Stimulated activated CD8-positive, alpha-beta memory T cell treated with anti-CD3 and anti-CD28 coated beads, Interleukin-7, amount 100 ng/mL, for 1 hour (primary cell): ENCODE measurements at places on chromosomes 4 and X.

GRCh38 chr4:53459548-53459947 lies 82.1 kb downstream of the FIP1L1 start:
- DNase-seq, result no peak

DNA sequence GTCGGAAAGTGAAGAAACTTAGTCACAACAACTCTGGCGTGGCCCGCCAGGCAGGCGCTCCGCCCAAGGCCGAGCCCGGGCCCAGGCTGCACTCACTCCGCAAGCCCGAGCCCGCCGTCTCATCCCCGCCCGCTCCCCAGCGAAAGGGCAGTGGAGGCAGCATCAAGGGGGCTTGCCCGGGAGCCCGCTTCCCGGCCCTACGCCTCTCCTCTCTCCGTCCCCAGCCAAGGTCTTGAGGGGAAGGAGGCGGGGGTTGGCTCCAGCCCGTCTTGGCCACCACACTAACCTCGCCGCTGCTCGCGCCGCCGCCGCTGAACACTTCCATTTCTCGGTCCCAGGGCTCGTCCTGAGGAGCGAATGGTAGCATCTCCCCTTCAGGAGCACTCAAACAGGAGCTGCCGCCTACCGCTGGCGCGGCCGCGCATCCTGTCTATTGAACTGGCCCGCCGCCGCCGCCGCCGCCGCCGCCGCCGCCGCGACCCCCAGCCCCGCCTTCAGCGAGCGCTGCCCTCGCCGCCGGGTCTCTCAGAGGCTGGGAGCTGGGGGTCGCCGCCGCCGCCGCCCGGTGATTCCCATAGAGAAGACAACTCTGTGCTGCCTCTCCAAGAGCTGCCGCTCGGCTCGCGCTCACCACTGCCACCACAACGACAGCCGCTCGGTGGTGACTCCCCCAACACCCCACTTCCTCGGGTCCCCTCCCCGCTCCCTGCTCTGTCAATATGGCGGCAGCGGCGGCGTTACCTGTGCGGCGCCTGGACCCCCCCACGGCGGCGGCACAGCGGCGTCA lies at the start of gene RPS6KA6:
RPS6KA6 (minus strand) TSS at position 667 of the 787 bp plus-strand sequence; CDS start at position 367, 300 bp downstream.
- no peak for DNase-seq

DNA sequence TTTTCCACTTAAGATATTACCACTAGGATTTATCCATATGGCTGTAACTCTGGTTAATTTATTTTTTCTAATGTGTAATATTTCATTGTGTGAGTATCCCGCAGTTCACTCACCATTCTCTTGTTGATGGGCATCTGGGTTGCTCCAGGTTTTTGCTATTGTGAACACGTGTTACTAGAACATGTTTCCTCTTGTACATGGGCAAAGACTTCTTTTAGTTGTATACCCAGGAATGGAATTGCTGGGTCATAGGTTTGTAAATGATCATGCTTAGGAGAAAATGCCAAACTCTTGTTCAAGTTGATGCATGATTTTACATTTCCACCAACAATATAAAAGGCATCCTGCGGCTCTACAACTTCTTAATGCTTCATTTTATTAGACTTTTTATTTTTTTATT lies 26.8 kb downstream of the SYNPO2 start:
- no peak for DNase-seq

GRCh38 chr4:176054942-176055341 lies 10.7 kb upstream of the WDR17 start:
- no peak for DNase-seq

- DNase-seq, result no peak
Measured at GRCh38 chr4:168844353-168845049, 165.6 kb downstream of the CBR4 start.

GRCh38 chrX:11064851-11065600 lies 46.1 kb upstream of the HCCS start:
- no peak for DNase-seq

DNA sequence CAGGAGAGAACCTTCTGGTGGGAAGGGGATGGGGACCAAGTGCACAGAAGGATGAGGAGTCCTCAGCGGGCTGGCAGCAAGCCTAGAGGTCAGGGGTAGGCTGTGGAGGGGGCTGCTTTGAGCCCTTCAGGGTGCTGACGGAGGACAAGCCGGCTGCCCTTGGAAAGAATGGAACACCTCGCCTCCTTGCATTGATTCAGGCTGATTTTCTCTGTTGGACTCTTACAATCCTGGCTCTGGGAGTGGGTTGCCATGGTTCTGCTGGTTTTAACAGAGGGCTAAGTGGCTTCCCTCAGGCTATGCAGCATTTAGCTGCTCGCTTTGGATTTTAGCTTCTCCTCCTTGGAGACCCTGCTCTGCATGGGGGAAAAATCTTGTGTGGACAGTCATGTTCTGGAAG lies 49.4 kb upstream of the CHRNA9 start:
- DNase-seq, result no peak

DNA sequence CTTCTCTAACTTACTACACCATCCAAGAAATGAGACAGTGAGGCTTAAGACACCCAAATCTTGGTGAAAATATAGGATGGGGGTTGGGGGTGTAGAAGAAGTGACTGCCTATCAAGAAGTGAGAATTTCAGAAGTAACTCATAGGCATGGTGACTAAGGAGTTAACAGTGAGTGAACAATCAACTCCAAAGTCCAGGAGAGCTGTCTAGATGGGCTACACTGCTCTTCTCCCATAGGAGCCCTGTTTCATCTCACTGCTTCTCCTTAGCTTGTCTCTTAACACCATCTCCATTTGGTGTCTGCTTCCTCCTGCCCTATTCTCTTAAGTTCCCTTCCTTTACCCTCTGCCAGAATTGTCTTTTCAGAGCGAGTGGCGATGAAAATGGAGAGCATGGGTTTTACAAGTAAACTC lies 22.7 kb downstream of the FABP2 start:
- DNase-seq, result no peak

- no peak for DNase-seq
Measured at GRCh38 chrX:21798677-21799219, 40.7 kb upstream of the MBTPS2 start.
